ENCODE measurements at places on chromosomes 16 and 17. TPM values are rescaled to one million over a fixed set of nuclear protein-coding genes. Genes with fewer than 3 reads are reported as not detected.

Gene LUC7L
- 34.3 TPM for total RNA-seq

Gene C16orf46
- 0.42 TPM for total RNA-seq

Gene NUP93
- total RNA-seq, result 31.8 TPM

Gene TMEM92
- total RNA-seq, result 2.8 TPM

Gene ADORA2B
- 3.3 TPM for total RNA-seq

Gene TBC1D3K
- total RNA-seq, result not detected

- H3K27ac ChIP-seq, result no peak overlapping the region
- no peaks in the 10 kb centered on the region for H3K4me1 ChIP-seq
- peaks cover 2% of the 10 kb centered on the region for H3K36me3 ChIP-seq
- H3K4me3 ChIP-seq, result no peak overlapping the region
Observed at GRCh38 chr17:29640981-29641642, 18.4 kb upstream of the CORO6 start.

DNA sequence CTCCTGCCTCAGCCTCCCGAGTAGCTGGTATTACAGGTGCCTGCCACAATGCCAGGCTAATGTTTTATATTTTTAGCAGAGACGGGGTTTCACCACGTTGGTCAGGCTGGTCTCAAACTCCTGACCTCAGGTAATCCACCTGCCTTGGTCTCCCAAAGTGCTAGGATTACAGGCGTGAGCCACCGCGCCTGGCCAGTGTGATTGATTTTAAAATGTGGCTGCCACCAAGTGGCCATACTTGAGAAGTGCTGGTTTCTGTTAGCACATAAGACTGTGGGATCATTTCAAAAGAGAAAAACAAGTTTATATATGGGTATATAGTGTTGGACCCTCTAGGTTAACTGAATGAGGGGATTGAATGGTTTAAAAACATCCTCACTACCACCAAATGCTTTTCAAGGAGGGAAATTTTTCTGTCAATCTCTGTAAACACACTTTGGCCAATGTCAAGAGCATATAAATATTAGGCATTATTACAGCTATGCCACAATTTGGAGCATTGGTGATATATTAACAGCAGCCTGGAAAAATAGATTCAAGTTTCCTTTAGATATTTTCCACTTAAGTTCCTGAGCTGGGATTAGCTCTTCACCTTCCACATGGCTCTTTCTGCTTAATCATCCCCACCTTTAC lies 13.5 kb upstream of the DHRS13 start:
- peaks cover 60% of the 10 kb centered on the region for H3K36me3 ChIP-seq
- no peak for DNase-seq
- H3K4me1 ChIP-seq, result peaks cover 11% of the 10 kb centered on the region

DNA sequence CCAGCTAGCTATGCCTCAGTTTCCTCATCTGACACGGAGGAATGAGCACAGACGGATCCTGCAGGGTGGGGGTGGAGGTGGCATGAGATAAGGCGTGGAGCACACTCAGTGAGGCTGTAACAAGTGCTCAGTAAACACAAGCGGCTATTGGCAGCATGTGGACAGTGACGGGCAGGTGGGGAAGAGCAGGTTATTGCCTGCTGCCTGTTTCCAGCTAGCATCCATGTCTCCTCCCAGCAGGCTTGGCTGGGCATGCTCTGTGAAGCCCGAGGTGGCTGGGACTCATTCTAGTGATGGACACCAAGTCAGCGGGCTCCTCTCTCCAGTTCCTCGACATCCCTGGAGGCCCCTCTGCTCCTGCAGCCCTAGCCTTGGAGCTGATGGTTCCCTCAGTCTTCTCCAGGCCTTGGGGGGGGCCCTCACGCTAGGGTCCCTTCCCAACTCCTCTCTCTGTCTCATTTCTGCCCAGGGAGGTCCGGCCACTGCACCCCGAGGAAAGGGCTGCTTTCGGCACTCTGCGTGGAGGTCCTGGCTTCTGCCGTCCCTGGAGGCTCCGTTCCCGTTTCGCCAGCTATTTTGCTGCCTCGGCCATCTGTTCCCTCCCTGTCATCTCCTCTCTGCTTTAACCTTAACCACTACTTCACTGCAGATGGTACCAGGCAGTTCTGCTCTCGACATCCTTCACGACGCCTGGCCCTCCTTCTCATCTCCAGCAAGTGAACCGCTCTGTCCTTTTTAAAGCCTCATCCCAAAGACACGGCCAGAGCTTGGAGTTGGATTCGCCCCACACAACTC lies 6.2 kb downstream of the RTN4RL1 start:
- peaks cover 40% of the 10 kb centered on the region for H3K4me1 ChIP-seq
- no peak overlapping the region for H3K27ac ChIP-seq
- H3K4me3 ChIP-seq, result no peak overlapping the region
- no peaks in the 10 kb centered on the region for H3K27me3 ChIP-seq

- H3K4me3 ChIP-seq, result no peak overlapping the region
- peaks cover 8% of the 10 kb centered on the region for H3K36me3 ChIP-seq
- H3K4me1 ChIP-seq, result no peaks in the 10 kb centered on the region
- no peak overlapping the region for H3K27ac ChIP-seq
- no peak for DNase-seq
- no peaks in the 10 kb centered on the region for H3K27me3 ChIP-seq
Observed at GRCh38 chr16:22278441-22279230, 18.6 kb upstream of the POLR3E start.

- no peak for DNase-seq
- H3K27ac ChIP-seq, result no peak overlapping the region
- no peaks in the 10 kb centered on the region for H3K36me3 ChIP-seq
- H3K4me1 ChIP-seq, result no peaks in the 10 kb centered on the region
Observed at GRCh38 chr17:33647956-33648355, 354.9 kb upstream of the ASIC2 start.

DNA sequence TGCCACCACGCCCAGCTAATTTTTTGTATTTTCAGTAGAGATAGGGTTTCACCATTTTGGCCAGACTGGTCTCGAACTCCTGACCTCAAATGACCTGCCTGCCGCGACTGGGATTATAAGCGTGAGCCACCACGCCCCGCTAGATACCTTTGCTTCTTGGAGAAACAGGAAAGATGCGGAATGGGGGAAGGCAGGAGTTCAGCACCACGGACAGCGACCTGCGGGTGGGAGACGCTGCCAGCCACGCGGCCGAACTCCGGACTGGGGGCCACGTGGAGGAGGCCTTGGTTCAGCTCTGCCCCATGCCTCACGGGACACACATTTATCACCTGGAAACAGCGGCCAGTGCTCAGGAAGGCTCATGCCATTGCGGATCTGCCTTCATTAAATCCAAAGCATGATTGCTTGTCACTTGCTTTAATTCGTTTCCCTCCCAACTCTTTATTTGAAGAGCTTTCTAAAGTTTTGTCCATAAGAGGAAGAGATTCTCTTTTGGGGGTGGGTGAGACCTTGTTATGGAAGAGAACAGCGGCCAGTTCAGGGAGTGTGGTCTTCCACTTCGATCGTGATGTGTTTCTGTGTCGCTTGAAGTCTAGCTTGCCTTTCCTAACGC lies 219.9 kb downstream of the ENGASE start:
- H3K4me3 ChIP-seq, result no peak overlapping the region
- H3K36me3 ChIP-seq, result no peaks in the 10 kb centered on the region
- peak; percentile 75 for DNase-seq
- no peaks in the 10 kb centered on the region for H3K27me3 ChIP-seq

GRCh38 chr17:13635951-13636350 lies 34.2 kb upstream of the HS3ST3A1 start:
- H3K4me3 ChIP-seq, result no peak overlapping the region
- no peaks in the 10 kb centered on the region for H3K27me3 ChIP-seq
- DNase-seq, result no peak
- H3K27ac ChIP-seq, result no peak overlapping the region
- H3K4me1 ChIP-seq, result no peaks in the 10 kb centered on the region

DNA sequence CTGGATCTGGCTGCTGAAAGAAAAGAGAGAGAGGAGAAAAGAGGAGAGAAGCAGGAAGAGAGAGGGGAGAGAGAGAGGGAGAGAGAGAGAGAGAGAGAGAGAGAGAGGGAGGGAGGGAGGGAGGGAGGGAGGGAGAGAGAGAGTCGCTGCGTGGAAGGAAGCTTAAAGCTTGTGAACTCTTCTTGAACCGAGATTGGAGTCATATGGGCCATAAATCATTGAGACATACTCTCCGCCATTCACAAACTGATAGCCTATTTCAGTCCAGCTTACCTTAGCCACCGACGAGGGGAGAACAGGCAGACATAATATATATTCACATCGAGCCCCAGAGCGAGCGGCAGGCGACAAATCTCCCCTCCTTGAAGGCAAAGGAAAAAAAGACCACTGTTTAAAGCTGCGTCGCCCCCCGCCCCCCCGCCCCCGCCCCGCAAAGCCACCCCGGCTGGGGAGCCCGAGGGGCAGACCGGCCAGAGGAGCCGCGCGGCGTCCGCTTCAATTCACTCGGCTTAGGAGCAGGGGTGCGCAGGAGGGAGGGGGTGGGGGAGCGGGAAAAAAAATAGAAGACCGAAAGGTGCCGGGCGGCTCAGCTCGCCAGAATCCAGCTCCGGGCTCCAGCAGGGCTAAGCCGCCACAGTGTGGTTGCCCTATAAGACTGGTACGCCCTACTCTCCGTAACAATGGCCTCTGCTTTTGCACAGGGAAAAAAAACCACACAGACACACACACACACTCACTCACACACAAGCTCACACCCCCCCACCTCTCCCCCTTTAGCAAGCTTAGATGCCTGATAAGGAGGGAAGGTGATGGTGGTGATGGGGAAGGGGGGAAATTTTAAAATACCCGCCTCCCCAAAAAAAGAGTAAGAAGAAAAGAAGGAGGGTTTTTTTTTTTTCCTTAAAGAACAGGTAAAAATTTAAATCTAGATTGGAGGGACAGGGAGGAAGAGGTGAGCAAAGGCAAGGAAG lies 10.6 kb upstream of the HOXB2 start:
- no peaks in the 10 kb centered on the region for H3K4me1 ChIP-seq
- H3K4me3 ChIP-seq, result no peak overlapping the region
- peaks cover 3% of the 10 kb centered on the region for H3K27me3 ChIP-seq

- H3K4me1 ChIP-seq, result peaks cover 26% of the 10 kb centered on the region
- no peak for DNase-seq
- no peaks in the 10 kb centered on the region for H3K27me3 ChIP-seq
- peaks cover 6% of the 10 kb centered on the region for H3K36me3 ChIP-seq
- H3K27ac ChIP-seq, result no peak overlapping the region
Observed at GRCh38 chr16:1932050-1933028, 10.7 kb downstream of the MSRB1 start.

GRCh38 chr16:27437946-27438345 lies 36.0 kb downstream of the IL21R start:
- peak; percentile 16 for DNase-seq
- no peaks in the 10 kb centered on the region for H3K27me3 ChIP-seq
- H3K27ac ChIP-seq, result no peak overlapping the region
- no peaks in the 10 kb centered on the region for H3K36me3 ChIP-seq
- no peaks in the 10 kb centered on the region for H3K4me1 ChIP-seq

DNA sequence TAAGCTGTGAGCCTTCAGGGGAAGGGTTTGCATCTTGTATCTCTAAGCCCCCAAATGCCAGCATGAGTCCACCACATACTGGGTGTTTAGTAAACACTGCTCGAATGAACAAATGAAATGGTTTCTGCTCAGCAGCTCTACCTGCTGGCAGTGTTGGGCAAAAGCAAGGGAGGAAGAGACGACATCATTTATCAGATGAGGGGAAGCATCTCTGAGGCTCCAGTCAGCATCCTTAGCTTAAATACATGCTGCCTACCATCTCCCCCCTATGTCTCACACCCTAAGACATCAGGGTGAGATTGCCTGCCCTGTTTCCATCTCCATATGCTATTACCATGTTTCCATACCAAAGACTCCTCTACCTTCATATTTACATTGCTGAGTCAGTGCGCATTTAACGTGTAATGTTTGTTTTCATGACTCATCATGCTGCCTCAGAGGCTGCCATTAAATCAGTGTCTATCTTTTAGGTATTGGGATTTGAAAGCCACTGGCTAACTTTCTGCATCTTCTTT lies 379.8 kb downstream of the UTP18 start:
- no peaks in the 10 kb centered on the region for H3K27me3 ChIP-seq
- H3K4me3 ChIP-seq, result no peak overlapping the region
- DNase-seq, result no peak
- H3K27ac ChIP-seq, result no peak overlapping the region

- H3K27me3 ChIP-seq, result no peaks in the 10 kb centered on the region
- DNase-seq, result no peak
- no peak overlapping the region for H3K27ac ChIP-seq
- no peak overlapping the region for H3K4me3 ChIP-seq
- no peaks in the 10 kb centered on the region for H3K4me1 ChIP-seq
- no peaks in the 10 kb centered on the region for H3K36me3 ChIP-seq
Observed at GRCh38 chr16:17211797-17212196, 259.0 kb downstream of the XYLT1 start.

- H3K36me3 ChIP-seq, result no peaks in the 10 kb centered on the region
- H3K27me3 ChIP-seq, result peaks cover 8% of the 10 kb centered on the region
- H3K4me1 ChIP-seq, result no peaks in the 10 kb centered on the region
Observed at GRCh38 chr17:49887086-49887743, 39.3 kb upstream of the TAC4 start.

DNA sequence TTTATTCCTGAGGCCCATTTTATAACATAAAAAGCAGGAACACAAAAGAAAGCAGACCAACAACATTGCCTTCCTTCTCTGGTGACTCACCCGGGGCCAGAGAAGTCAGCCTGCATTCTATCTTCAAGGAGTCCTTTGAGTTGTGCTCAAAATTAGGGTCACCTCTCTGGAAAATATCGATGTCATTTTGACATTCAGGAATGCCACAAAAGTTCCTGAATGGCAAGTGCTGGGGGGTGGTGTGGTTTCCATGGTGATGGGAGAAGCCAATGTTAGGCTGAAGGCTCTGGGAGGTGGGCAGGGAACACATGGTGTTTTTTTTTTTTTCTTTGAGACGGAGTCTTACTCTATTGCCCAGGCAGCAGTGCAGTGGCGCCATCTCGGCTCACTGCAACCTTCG lies 159.6 kb downstream of the HAPSTR1 start:
- H3K4me3 ChIP-seq, result no peak overlapping the region
- H3K4me1 ChIP-seq, result no peaks in the 10 kb centered on the region
- no peaks in the 10 kb centered on the region for H3K27me3 ChIP-seq
- no peak overlapping the region for H3K27ac ChIP-seq
- H3K36me3 ChIP-seq, result no peaks in the 10 kb centered on the region

DNA sequence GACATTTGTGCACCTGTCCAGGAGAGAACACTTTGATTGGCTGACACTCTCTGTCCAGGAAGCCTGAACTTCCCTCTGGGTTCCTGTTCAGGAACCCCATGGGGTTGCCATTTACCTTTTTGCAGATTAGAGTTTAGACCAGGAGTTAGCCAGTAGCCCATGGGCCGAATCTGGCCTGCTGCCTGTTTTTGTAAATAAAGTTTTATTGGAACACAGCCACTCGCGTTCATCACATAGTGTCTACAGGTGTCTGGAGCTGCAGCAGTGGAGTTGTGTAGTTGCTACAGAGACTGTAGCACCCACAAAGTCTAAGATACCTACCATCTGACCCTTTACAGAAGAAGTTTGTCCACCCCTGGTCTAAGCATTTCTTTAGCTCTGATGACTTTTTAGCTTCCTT lies 70.9 kb downstream of the ABCC1 start:
- H3K27ac ChIP-seq, result no peak overlapping the region
- H3K4me3 ChIP-seq, result no peak overlapping the region
- DNase-seq, result no peak
- H3K36me3 ChIP-seq, result no peaks in the 10 kb centered on the region
- H3K27me3 ChIP-seq, result peaks cover 2% of the 10 kb centered on the region

GRCh38 chr16:2384426-2384825 lies 43.9 kb upstream of the ABCA3 start:
- H3K27me3 ChIP-seq, result no peaks in the 10 kb centered on the region
- no peaks in the 10 kb centered on the region for H3K36me3 ChIP-seq
- H3K27ac ChIP-seq, result no peak overlapping the region
- no peak overlapping the region for H3K4me3 ChIP-seq
- no peak for DNase-seq

Measured in liver (tissue), 10 donors.